ENCODE measurements at places on chromosomes 3 and 15.

GRCh38 chr3:71570546-71570945, 13.0 kb downstream of the FOXP1 start:
- no peak for DNase-seq

- no peak for DNase-seq
Observed at GRCh38 chr3:58711871-58712270, 45.3 kb upstream of the FAM3D start.

- no peak for DNase-seq
Observed at GRCh38 chr3:125353128-125353527, 22.0 kb downstream of the ZNF148 start.

- no peak for DNase-seq
Observed at GRCh38 chr15:93223803-93224202, 134.8 kb upstream of the RGMA start.

GRCh38 chr3:192597506-192597905, 129.8 kb downstream of the FGF12 start:
- DNase-seq: no peak

All from CD4-positive, alpha-beta T cell treated with Interleukin-6 at 100 ng/mL for 8 hours (primary cell).